ENCODE measurements at places on chromosomes 2 and 18.

GRCh38 chr18:32507093-32507492, 36.4 kb upstream of the GAREM1 start:
- DNase-seq, result no peak

DNA sequence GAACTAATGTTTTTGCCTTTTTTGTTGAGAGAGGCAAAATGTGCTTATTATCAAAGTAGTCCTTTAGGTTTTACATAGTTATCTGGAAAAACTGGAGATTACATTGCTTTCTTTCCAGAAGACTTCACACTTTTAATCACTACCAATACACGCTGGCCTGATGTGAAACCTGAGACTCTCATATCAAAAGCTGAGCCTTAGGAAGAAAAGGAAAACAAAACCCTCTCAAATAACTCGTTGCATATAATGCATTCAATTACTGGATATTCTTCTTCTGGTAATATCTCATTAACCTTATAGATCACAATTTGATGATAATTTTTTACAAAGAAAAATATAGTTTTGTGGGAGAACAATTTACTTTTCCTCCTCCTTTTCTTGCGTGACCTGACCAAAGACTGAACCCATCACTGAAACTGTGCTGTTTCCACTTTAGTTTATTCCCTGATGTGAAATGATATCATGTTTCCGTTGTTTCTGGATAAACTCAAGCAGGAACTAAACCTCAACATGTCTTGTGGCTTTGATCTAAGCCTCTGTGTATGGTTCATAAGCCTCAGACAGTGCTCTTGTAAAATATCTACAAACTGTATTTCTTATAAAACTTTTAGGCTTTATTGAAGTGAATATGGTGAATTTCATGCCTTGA, 332.4 kb downstream of the GULP1 start:
- DNase-seq, result no peak

DNA sequence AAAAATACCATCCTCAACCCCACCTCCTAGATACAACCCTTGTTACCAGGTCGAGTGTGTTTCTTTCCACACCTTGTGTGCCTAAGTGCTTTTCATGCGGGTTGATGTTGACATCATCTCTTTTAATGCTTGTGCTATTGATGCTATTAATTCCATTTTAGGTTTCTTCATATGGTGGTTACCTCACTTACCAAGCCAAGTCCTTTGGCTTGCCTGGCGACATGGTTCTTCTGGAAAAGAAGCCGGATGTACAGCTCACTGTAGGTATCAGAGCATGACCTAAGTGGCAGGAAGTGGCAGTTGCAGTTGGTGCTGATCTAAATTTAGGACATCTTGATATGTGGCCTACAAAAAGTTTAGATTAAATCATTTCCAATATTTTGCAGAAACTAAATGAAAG, 149.9 kb upstream of the TTC39C start:
- no peak for DNase-seq

GRCh38 chr2:103164748-103165147, 402.9 kb downstream of the TMEM182 start:
- DNase-seq, result no peak

DNA sequence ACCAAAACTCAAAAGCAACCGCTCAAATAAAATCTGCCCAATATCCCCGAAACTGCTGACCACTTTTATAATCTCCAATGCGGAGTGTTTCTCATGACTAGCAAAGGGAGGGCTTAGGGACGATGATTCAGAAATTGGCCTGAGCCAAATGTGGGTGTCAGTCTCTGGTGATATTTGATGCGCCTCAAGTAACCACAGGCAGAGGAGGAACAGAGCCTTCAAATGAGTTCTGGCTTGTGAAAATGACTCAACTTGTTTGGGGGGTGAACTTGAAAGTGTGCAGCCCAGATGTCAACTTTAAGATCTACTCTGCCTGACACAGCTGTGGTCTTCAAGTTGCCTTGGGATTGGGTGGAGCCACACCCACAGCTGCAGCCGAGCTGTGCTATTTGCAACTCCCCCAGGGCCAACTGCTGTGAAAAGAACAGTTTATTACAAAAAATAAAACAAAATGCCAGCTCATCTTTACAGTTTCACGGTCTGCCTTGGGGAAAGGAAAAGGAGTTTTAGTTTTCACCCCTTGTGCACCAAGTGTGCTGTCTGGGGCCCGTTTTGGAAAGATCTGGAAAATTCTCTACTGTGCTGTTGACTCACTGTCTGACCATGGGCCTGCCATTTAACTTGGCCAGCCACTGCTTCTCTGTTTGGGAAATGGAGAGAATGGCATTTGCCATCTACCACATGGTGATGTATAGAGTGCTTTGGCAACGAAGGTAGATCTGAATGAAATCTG, 222.1 kb downstream of the MTX2 start:
- no peak for DNase-seq

DNA sequence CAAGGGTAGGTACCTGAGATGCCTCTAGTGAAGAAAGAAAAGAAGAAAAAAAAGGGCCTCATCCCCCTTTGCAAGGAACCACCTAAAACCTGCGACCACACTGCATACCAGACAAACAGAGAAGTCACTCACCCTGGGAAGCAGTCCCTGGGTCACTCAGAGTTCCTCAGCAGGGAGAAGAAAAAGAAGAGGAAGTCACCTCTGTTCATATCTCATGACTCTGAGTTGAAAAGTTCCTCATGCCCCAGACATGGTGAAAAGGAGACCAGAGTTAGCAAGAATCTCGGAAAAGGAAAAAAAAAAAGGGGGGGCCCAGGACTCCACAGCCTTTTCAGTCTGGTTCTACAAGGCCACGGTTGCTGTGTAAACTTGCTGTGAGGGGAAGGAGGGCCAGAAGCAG, 478.4 kb upstream of the NRXN1 start:
- peak; percentile 7 for DNase-seq

GRCh38 chr2:219636144-219636915, 8.9 kb downstream of the SLC4A3 start:
- DNase-seq, result no peak

DNA sequence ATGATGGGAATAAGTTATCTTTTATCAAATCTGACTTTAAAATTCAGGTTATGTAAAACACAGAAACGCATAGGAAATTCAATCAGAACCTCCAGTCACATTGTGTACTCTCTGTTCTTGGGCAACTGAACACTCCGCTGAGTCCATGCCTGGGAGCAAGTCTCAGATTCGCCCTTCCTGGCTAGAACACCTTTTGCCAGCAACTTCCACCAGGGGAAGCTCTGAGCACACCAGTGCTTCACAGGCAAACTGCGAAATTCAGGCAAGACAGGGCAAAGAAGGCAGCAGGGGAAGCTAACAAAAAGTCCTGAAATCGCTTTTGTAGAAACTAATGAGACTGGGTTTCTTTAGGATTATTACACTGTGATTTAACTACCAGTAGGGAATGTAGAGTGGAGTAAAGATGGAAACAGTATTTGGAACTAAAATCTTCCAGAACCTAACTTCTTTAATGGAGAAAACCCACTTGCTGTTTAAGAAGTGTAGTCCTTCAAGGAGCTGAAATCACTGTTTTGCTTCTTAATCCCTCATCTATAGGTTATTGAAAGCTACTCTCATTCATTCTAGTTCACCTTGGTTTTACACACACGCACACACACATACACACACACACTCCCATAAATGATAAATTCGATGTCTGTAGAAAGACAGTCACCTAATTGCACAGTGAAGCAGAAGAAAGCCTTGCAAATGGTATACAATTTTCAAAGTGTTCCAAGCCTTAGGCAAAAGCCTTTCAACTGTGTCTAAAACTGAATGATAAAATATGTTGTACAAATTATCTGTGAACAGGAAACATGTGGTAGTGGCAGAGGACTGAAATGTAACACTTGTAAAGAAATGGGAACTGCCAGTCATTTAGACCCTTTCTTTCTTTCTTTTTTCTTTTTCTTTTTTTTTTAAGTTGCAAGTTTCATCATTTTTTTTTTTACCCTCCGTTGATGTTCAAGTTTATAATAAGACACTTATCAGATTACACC, 214.5 kb downstream of the TMEM182 start:
- DNase-seq, result peak; percentile 69
